ENCODE measurements at places on chromosomes 13 and 19.

DNA sequence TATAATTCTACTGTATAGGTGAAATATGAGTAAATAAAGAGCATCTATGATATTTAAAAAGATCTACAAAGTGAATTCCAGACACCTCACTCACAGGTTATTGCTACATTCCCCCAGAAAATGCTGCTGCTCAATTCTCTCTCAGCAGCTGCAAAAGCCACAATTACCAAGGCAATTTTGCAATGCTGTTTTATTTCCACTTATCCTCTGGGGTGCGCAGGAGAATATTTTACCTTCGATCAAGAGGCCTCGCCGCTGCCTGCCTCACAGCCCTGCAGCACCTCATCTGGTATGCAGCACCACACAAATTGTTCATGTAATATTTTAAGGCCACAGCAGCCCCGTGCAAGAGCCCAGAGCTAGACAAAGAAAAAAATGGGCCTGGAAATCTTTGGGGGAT is 333.2 kb downstream of the DNAJC15 start:
- DNase-seq = no peak

GRCh38 chr13:97335488-97336134 is 98.4 kb upstream of the RAP2A start:
- no peak for DNase-seq

GRCh38 chr13:105346141-105346775 is 1189.2 kb downstream of the EFNB2 start:
- DNase-seq = no peak

DNA sequence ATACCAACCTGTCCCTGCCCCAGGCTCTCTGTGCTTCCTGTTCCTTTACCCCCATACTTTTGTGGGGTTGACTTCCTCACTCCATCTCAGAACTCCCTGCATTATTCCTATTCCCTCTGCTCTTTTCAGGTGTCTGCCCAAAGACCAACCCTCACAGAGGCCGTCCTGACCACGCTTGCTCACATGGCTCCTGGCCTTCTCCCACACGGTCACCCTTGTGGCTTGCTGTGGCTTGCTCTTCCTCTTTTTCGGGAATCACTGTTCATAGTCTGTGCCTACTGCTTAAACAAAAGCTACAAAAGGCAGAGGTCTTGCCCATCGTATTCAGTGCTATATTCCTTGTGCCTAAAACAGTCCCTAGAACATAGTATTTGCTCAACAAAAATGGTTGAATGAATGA is 25.2 kb upstream of the ARGLU1 start:
- no peak for DNase-seq

GRCh38 chr13:44396701-44397580 is 23.3 kb downstream of the SERP2 start:
- DNase-seq = no peak

DNA sequence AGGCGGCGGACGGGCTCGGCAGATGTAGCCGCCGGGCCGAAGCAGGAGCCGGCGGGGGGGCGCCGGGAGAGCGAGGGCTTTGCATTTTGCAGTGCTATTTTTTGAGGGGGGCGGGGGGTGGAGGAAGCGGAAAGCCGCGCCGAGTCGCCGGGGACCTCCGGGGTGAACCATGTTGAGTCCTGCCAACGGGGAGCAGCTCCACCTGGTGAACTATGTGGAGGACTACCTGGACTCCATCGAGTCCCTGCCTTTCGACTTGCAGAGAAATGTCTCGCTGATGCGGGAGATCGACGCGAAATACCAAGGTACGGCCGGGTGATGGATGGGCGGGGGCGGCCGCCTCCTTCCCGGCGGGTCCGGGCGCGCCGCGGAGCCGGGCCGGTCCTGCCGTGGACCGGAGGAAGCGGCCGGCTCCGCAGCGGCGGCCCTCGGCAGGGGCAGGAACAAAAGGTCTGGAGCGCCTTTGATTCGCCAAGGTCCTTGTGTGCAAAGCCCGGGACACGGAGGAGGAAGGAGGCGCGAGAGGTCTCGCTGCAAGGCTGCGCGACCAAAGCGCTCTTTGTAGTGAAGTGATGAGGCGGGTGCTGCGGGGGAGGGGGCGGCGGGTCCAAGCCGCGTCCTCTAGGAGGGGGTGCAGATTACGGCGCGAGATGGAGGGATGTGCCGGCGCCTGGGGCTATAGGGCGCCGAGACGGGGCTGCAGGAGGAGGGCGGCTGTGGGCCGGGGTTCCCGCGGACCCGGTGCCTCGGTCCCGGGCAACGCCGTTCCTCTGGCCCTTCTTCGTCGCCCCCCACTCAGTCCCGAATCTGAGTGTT is 689 bp downstream of the ING1 start:
- DNase-seq = peak; percentile 80

- no peak for DNase-seq
Observed at GRCh38 chr13:30520571-30520970, 54.8 kb upstream of the HMGB1 start.

- DNase-seq = no peak
Observed at GRCh38 chr13:49367640-49368422, 76.0 kb downstream of the CAB39L start.

DNA sequence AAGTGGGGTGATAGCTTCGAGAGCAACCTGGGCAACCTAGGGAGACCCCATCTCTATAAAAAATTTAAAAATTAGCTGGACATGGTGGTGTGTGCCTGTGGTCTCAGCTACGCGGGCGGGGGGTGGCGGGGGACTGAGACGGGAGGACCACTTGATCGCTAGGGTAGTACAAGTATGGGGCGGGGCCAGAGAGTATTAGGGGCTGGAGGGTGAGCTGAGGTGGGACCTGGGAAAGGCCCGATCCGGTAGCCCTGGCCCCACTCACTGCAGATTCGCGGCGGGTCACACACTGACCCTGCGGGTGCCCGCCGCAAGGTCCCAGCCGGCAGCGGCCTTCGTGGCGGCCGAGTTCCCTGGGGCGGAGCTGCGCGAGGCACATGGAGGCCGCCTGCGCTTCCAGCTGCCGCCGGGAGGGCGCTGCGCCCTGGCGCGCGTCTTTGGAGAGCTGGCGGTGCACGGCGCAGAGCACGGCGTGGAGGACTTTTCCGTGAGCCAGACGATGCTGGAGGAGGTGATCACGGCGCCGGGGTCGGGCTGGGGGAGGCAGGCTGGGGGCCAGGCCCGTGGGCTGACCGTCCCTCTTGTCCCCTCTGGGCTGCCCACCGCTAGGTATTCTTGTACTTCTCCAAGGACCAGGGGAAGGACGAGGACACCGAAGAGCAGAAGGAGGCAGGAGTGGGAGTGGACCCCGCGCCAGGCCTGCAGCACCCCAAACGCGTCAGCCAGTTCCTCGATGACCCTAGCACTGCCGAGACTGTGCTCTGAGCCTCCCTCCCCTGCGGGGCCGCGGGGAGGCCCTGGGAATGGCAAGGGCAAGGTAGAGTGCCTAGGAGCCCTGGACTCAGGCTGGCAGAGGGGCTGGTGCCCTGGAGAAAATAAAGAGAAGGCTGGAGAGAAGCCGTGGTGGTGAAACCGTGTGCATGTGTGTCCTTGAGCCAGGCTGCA is 2.0 kb upstream of the ARHGAP45 start:
- DNase-seq = peak; percentile 86

GRCh38 chr13:23856008-23856750 is 33.0 kb downstream of the MIPEP start:
- no peak for DNase-seq

- no peak for DNase-seq
Observed at GRCh38 chr13:62627226-62627625, 1211.6 kb upstream of the PCDH20 start.

DNA sequence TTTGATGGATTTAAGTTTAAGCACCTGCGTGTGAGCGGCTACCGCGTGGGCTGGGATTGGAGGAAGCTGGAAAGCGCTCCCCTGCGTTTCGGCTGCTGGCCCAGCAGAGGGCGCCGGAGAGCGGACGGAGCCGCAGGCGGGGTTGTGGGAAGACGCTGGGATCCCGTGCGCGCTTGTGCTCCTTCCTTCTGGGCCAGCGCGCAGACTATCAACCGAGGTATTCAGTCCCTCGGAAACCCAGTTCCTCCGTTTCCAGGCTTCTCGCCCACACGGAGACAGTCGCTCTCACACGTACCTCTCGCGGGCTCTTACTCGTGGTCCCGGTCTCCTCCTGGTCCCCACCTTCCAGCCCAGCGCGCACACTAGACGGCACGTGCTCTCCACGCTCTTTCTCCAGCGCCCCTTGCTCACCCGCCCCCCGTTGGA is 28.8 kb downstream of the EPN1 start:
- DNase-seq = no peak

DNA sequence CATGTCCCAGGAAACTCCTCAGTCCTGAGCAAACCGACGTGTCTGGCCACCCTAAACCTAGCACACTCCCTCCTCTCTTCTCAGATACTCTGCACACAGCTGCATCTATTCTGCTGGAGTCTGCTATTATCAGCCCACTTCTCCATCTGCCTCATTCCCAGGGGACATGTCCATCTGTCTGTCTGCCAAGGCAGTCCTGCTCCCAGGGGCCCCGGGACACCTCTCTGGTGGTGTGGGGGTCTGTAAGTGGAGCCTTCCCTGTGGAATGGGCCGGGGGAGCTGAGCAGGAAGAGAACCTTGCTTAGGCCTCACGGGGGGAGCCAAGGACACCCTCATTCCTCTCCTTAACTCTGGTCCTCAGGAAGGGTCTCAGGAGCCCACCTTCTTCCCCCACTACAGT is 72.7 kb downstream of the ERICH6B start:
- no peak for DNase-seq

GRCh38 chr19:34350161-34350561 is 14.8 kb upstream of the GPI start:
- no peak for DNase-seq

GRCh38 chr19:31102674-31103073 is 246.6 kb downstream of the TSHZ3 start:
- no peak for DNase-seq

DNA sequence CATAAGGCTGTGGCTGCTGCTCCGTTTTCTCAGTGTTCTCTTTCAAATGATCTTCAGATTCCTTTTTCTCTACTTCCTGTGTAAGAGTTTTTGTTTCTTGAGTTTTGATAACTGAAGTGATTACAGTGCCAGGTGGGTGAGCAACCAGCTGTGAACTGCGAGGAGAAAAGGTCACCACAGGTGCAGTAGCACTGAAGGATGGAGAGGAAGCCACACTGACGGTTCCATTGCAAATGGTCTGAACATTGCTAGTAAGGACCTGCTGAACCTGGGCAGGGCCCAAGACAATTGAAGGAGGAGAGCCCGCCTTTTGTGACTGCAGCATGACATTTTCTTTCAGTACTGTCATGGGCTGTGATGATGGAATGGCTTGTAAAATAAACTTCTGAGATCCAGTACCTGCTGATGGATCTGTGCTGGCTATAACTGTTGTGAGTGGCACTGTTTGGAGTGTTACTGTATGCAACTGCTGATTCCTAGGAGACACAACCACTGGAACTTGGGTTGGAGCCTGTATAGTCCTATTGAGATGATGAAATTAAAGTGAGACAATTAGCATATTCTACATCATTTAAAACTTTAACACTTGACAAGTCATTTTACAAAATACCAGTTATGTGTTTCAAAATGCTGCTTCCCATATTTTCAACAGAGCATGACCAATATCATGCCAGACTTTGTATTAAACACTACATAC is 85.5 kb downstream of the ELF1 start:
- peak; percentile 50 for DNase-seq

DNA sequence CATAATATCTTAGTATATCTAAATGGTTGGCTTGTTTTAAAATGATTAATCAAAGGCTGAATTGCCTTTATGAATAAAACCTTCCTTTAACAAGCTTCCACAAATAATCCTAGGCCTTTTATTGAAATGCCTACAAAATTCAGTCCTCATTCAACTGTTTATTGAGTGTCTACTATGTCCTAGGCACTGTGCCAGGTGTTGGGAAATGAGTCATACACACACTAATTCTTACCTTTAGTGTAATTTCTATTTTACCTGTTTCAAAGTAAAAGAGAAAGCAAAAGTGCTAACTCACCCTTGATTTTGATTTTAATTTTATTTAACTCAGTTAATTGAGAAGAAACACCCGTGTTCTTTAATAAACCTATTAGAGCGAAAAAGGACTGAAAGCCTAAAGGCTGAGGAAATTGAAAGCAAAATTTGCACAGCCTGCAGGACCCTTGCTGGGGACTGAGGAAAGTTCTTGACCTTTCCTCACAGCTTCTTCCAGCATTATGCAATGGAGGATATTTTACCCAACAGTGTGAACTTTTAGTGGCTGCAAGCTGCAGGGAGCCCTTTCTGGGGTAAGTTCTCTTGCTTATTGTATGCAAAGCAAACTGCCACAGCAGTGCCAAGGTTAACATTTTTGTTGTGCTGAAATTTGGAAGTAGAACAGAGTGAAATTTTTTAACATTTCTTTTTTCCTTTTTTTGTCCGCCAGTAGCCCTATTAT is 83.1 kb downstream of the B3GLCT start:
- DNase-seq = no peak

DNA sequence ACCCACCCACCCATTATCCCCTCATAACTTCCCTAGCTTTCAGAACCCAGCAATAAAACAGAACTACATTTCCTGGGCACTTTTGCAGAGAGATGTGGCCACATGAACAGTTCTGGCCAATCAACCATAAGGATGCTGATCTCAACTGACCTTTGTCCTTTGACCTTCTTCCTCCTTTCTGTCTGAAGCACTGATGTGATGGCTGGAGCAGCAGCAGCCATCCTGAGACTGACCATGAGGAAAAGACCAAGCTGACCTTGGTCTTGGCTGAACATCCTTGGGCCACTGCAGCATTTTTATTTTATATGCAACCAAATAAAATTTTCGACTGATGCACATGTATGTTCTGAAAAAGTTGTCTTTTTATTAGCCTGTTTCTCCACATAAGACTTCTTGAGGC is 33.1 kb upstream of the CACNA1A start:
- no peak for DNase-seq

DNA sequence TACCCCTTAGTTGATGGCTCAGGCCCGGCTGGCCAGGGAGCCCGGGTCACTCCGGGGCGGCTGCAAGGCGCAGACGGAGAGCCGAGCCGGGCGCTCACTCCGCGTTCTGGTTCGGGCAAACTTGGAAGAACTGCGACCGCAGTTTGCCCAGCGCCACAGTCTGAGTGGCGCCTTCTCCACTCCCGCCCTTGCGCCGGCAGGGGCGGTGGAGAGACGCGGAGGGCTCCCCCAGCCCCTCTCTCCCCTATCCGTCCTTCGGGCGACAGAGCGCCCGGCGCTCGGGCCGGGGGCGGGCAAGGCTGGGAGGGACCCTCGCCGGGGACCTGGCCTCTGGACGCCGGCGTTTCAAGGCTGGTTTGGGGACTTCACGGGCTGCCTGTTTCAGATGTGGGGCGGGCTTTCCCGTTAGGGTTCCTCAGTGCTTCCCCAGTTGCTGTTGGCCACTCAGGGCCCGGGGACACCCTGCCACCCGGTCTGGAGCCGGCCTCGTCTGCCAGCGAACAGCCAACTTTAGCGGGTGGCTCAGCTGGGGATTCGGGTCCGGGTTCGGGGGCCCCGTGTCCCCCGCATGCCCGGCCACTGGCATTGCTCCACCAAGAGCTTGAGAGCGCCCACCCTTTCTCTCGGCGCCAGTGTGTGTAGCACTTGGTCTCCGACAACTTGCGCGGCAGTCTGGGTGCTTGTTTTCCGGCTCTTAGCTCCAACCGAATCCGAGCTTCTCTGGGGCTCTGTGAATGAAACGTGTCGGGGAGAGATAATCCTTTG is 1.5 kb downstream of the GPC6 start:
- peak; percentile 2 for DNase-seq

- peak; percentile 39 for DNase-seq
Observed at GRCh38 chr19:19410553-19411550, 5.4 kb downstream of the GATAD2A start.
